ENCODE measurements at places on chromosomes 11 and 22. TPM values are rescaled to one million over a fixed set of nuclear protein-coding genes. Genes with fewer than 3 reads are reported as not detected.

- H3K27me3 ChIP-seq: no peaks in the 10 kb centered on the region
- peak within 1 kb of the TSS; percentile 84 for H3K4me3 ChIP-seq
- H3K27ac ChIP-seq: peak within 1 kb of the TSS; percentile 96
- no peak for DNase-seq
Measured at GRCh38 chr11:95066716-95067038, at the start of gene SRSF8. TSS of gene SRSF8 (plus strand) at chr11:95066919. CDS start at chr11:95067227, 308 bp downstream.

DNA sequence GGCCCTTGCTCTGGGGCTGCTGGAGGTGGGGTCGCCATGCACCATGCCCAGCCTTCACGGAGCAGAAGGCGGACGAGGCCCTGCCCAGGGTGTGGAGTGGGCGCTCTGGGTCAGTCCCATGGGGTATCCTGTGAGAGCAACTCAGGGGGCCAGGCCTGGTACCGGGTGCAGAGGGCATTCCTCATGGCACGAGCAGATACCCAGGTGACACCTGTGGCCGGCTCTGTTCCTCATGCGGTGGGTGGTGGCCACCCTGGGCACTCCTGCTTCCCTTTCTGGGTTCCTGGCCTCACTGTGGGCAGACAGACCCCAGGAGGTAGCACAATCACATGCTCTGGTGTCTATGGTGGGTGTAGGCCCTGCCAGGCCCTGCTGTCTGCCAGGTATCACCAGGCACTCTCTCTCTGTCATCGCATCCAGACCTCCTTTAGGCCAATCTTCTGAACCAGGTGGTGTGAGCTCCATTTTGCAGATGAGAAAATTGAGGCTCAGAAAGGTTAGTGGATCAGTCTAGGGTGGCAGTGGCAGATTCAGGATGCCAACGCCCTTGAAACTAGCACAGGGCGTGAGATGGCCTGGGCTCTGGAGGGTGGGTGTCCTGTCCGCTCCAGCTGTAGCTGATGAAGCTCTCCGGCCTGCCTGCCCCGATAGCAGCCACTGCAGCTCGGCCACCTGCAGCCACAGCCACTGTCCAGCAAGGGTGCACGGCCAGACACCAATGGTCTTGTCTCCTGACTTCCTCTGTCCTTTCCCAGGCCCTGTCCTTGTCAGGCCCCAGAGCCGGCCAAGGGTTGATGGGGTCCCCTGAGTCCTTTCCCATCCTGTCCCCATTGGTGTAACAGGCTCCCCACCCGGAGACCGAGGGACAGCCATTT, 15.1 kb downstream of the DGKZ start:
- peaks cover 10% of the 10 kb centered on the region for H3K36me3 ChIP-seq
- peak overlapping the region; percentile 86 for H3K27ac ChIP-seq
- DNase-seq: no peak
- H3K4me1 ChIP-seq: peaks cover 75% of the 10 kb centered on the region

DNA sequence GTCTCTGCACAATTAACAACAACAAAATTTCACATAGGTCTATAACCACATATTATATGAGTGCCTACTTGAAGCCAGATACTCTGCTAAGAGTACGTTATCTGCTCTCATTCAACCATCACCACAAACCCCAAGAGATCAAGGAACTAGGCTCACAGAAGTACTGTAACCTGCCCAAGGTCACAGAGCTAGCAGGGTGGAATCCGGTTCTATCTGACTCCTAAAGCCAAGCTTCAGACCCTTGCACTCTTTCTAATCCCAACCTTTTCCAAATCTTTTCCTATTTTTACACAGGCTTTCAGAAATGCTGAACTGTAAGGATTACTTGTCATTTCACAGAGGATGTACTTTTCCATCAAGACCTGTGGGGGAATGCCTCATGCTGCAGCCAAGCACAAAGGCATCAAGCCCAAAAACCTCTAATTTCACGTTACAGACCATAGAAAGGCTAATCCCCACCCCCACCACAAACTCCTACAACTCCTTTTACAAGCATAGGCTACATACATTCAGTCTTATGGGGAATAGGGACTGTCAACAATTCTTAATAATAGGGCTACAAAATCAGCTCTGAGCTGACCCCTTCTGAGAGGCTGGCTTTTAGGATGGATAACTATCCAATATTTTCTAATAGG, 927 bp downstream of the PRCP start:
- H3K36me3 ChIP-seq: no peaks in the 10 kb centered on the region
- H3K27ac ChIP-seq: no peak overlapping the region
- H3K27me3 ChIP-seq: no peaks in the 10 kb centered on the region
- H3K4me3 ChIP-seq: peak overlapping the region; percentile 77
- DNase-seq: no peak

DNA sequence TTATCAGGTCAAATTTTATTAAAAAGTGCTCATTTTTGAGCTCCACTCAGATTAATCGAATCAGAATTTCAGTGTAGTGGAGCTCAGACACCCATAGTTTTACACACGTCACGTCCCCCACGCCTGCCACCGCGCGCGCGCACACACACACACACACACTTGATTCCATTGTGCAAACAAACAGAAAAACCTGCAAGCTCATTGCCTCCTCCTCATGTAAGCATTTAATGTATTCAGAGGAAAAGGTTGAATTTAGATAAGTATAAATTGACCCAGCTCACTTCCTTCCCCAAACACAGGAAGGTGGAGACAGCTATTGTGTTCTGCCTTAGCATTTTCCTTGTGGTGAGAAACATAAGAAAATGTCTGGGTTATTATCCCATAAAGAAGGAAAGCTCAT, 336.7 kb downstream of the LUZP2 start:
- no peak overlapping the region for H3K27ac ChIP-seq
- no peaks in the 10 kb centered on the region for H3K36me3 ChIP-seq
- H3K4me3 ChIP-seq: no peak overlapping the region
- no peaks in the 10 kb centered on the region for H3K27me3 ChIP-seq
- peak; percentile 9 for DNase-seq
- H3K4me1 ChIP-seq: no peaks in the 10 kb centered on the region

GRCh38 chr11:124669193-124669592, 4.3 kb downstream of the SIAE start:
- no peaks in the 10 kb centered on the region for H3K27me3 ChIP-seq
- H3K27ac ChIP-seq: no peak overlapping the region
- DNase-seq: peak; percentile 33
- H3K4me1 ChIP-seq: peaks cover 14% of the 10 kb centered on the region

GRCh38 chr22:37525073-37525745, 6.0 kb upstream of the CARD10 start:
- H3K4me1 ChIP-seq: peaks cover 10% of the 10 kb centered on the region
- H3K27me3 ChIP-seq: no peaks in the 10 kb centered on the region
- H3K27ac ChIP-seq: no peak overlapping the region

DNA sequence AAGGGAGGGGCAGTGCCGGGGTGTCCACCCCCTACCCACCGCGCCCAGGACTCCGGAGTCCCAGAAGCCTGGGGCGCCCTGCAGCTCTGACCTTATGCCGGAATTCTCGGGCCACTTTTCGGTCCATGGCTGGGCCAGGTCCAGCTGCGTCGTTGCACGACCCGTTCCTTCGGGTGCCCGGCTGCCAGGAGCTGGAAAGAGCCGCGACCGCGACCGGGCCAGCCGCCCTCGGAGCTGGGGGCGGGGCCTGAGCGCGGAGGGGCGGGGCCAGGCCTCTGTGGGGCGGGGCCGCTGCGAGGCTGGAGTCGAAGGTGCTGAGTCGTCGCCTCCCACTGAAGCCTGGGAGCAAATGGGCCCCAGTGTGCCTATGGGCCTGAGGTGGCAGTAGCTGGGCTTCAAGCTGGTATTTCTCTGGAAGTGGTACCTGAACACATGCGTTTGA, at the start of gene USH1C:
Gene USH1C (minus strand): TSS at position 236 of the 442 bp plus-strand sequence. CDS start 109 bp downstream, at position 127.
- peak within 1 kb of the TSS; percentile 31 for H3K4me3 ChIP-seq
- peak; percentile 81 for DNase-seq
- peaks cover 9% of the 10 kb centered on the region for H3K4me1 ChIP-seq
- H3K36me3 ChIP-seq: no peaks in the 10 kb centered on the region
- H3K27ac ChIP-seq: peak within 1 kb of the TSS; percentile 75

- no peaks in the 10 kb centered on the region for H3K36me3 ChIP-seq
- H3K4me1 ChIP-seq: peaks cover 11% of the 10 kb centered on the region
- DNase-seq: no peak
- peaks cover 31% of the 10 kb centered on the region for H3K27me3 ChIP-seq
- no peak overlapping the region for H3K4me3 ChIP-seq
- H3K27ac ChIP-seq: no peak overlapping the region
Measured at GRCh38 chr11:20155683-20156279, 4.5 kb downstream of the DBX1 start.

GRCh38 chr11:4102711-4103110, 8.1 kb downstream of the RRM1 start:
- no peaks in the 10 kb centered on the region for H3K27me3 ChIP-seq
- DNase-seq: no peak
- no peak overlapping the region for H3K4me3 ChIP-seq
- H3K27ac ChIP-seq: no peak overlapping the region

DNA sequence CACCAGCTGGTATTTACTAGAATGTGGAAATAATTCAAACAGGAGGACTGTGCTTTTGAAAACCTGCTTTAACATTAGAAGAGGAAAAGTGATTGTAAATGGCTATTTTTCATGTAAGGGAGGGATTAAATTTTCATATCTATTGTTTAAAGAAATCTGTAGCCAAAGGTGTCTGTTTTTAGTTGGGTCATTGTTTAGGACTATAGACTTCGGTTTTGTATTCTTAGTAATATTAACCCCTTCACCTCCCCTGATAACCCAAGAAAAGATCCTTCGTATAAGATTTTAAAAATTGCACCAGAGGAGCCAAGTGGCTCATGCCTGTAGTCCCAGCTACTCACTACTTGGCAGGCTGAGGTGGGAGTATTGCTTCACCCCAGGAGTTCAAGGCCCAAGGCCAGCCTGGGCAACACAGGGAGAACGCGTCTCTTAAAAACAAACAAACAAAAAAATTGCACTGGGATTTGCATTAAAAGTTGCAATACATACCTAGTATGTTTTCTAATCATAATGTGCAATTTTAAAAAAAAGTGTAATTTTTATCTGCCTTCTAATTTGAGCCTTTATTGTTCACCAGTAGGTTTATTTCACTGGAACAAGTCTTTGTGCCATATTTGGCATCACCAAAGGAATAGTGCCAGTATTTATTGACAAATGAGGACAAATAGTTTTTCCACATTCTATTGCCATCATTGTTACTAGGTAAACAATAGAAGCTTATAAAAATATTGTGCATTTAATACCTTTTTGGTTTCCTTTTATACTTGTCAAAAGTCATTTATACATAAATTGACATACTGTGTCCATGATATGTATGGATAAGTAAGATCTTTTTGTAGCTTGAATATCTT, 34.3 kb downstream of the MTMR3 start:
- peaks cover 44% of the 10 kb centered on the region for H3K4me1 ChIP-seq
- no peaks in the 10 kb centered on the region for H3K36me3 ChIP-seq
- no peaks in the 10 kb centered on the region for H3K27me3 ChIP-seq
- H3K27ac ChIP-seq: peak overlapping the region; percentile 11
- H3K4me3 ChIP-seq: no peak overlapping the region
- DNase-seq: no peak

GRCh38 chr11:6606471-6607189, 3.1 kb downstream of the ILK start:
- DNase-seq: peak; percentile 98
- H3K4me1 ChIP-seq: peaks cover 71% of the 10 kb centered on the region

GRCh38 chr11:60184824-60185511, 2.1 kb upstream of the MS4A6A start:
- no peak overlapping the region for H3K27ac ChIP-seq
- no peaks in the 10 kb centered on the region for H3K27me3 ChIP-seq
- H3K4me1 ChIP-seq: no peaks in the 10 kb centered on the region
- peak; percentile 29 for DNase-seq
- no peaks in the 10 kb centered on the region for H3K36me3 ChIP-seq

GRCh38 chr11:96388891-96389719, 607 bp downstream of the CCDC82 start:
- H3K27ac ChIP-seq: peak overlapping the region; percentile 89
- H3K36me3 ChIP-seq: peaks cover 4% of the 10 kb centered on the region
- H3K4me1 ChIP-seq: peaks cover 12% of the 10 kb centered on the region
- H3K4me3 ChIP-seq: peak overlapping the region; percentile 74

- H3K4me3 ChIP-seq: no peak overlapping the region
- peaks cover 100% of the 10 kb centered on the region for H3K4me1 ChIP-seq
- no peaks in the 10 kb centered on the region for H3K27me3 ChIP-seq
- H3K36me3 ChIP-seq: peaks cover 27% of the 10 kb centered on the region
- no peak for DNase-seq
Measured at GRCh38 chr22:36379593-36380361, 8.0 kb downstream of the MYH9 start.

- H3K27me3 ChIP-seq: no peaks in the 10 kb centered on the region
- H3K4me1 ChIP-seq: peaks cover 30% of the 10 kb centered on the region
- no peak overlapping the region for H3K4me3 ChIP-seq
- H3K36me3 ChIP-seq: no peaks in the 10 kb centered on the region
Measured at GRCh38 chr22:25153961-25154666, 45.5 kb upstream of the CRYBB3 start.

GRCh38 chr11:69192301-69192721, 36.6 kb downstream of the SMIM38 start:
- H3K36me3 ChIP-seq: no peaks in the 10 kb centered on the region
- DNase-seq: peak; percentile 42
- H3K4me1 ChIP-seq: no peaks in the 10 kb centered on the region
- no peaks in the 10 kb centered on the region for H3K27me3 ChIP-seq
- H3K27ac ChIP-seq: no peak overlapping the region

- peak; percentile 55 for DNase-seq
- H3K4me1 ChIP-seq: no peaks in the 10 kb centered on the region
- no peak overlapping the region for H3K27ac ChIP-seq
- no peak overlapping the region for H3K4me3 ChIP-seq
- no peaks in the 10 kb centered on the region for H3K36me3 ChIP-seq
- H3K27me3 ChIP-seq: no peaks in the 10 kb centered on the region
Measured at GRCh38 chr11:131246663-131247062, 123.8 kb upstream of the NTM start.

GRCh38 chr22:21837248-21837979, 30.0 kb downstream of the MAPK1 start:
- H3K4me3 ChIP-seq: no peak overlapping the region
- peak overlapping the region; percentile 53 for H3K27ac ChIP-seq
- DNase-seq: no peak
- H3K4me1 ChIP-seq: peaks cover 44% of the 10 kb centered on the region
- no peaks in the 10 kb centered on the region for H3K36me3 ChIP-seq

DNA sequence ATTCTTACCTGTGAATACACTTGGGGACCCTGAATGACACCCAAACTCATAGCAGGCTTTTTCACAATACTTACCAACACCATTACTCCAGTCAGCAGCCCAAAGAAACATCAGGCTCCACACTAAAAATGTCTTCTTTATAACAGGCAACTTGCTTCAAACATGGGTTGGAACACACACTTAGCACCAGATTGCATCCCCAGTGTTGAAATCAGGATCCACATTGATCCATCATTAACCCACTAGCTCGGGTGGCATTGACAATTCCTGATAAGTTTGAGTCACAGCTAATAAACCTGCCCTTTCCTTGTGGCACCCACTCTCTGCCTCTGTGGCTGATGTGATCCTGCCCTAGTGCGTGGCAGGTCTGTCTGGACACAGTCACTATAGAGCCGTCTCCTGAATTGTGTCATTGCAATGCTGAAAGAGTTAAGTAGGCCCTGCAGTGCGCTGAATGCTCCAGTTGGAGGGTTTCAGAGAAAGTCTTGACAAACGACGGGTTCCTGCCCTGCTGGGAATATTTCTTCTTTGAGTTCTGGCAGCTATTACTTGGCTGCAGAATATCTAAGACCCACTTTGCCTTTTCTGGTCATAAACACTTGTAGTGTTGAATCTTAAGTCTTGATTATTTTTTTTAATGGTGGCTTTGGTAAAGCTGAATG, 19.6 kb upstream of the C11orf96 start:
- peaks cover 7% of the 10 kb centered on the region for H3K36me3 ChIP-seq
- H3K4me1 ChIP-seq: peaks cover 41% of the 10 kb centered on the region
- peak overlapping the region; percentile 61 for H3K27ac ChIP-seq
- H3K4me3 ChIP-seq: no peak overlapping the region
- DNase-seq: no peak

Gene KCNQ1OT1
- 15.1 TPM for total RNA-seq

Gene GGTLC3
- total RNA-seq: not detected

Gene ARL14EP
- 13.8 TPM for total RNA-seq

Gene NF2
- 20.3 TPM for total RNA-seq

Gene RFPL3
- total RNA-seq: not detected

Measured in stomach (tissue), 19 donors.